CD4-positive, alpha-beta memory T cell (primary cell): ENCODE measurements at places on chromosomes 11 and 22. TPM values are rescaled to one million over a fixed set of nuclear protein-coding genes. Genes with fewer than 3 reads are reported as not detected.

GRCh38 chr11:119537306-119538253, 114.6 kb upstream of the THY1 start:
- no peak for DNase-seq

- DNase-seq = no peak
These were observed 53.1 kb downstream of the GALNT18 start for GRCh38 chr11:11568651-11569229.

DNA sequence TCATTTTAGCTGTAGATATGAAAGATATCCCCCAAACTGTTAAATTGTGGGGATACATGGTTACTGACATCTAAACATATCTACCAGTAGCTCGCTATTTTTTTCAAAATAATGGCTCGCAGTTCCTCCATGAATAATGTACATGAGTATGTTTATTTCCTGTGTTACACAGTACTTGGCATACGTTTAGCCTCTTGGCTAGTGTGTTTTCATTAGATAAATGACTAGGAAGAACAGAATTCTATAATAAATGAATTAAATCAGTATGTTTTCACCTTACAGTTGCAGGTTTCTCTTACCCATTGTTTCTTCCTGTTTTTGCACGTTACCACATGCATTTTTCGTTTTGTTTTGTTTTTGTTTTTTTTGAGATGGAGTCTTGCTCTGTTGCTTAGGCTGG, 21.8 kb downstream of the RNF169 start:
- no peak for DNase-seq

The CHADL gene
- 0.10 TPM for polyA plus RNA-seq
